ENCODE measurements at places on chromosomes 7 and 10.

DNA sequence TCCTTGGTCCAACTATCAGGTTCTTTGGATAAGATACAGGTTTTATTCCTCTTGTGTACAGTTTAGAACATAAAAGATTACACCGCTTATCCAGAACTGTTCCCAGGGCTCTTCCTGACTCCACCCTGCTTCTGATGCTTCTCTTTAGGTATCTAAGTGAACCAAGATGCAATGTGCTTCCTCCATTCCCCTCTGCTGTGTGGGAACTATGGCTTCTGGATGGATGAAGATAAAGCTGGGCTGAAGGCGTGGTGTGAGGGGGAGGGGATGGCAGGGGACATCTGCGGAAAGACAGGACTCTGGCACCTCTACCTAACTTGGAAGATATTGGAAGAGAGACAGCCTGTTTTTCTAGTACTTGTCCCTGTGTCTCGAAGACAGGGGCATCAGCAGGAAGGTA lies 209.9 kb upstream of the TBX20 start:
- no peak for DNase-seq

DNA sequence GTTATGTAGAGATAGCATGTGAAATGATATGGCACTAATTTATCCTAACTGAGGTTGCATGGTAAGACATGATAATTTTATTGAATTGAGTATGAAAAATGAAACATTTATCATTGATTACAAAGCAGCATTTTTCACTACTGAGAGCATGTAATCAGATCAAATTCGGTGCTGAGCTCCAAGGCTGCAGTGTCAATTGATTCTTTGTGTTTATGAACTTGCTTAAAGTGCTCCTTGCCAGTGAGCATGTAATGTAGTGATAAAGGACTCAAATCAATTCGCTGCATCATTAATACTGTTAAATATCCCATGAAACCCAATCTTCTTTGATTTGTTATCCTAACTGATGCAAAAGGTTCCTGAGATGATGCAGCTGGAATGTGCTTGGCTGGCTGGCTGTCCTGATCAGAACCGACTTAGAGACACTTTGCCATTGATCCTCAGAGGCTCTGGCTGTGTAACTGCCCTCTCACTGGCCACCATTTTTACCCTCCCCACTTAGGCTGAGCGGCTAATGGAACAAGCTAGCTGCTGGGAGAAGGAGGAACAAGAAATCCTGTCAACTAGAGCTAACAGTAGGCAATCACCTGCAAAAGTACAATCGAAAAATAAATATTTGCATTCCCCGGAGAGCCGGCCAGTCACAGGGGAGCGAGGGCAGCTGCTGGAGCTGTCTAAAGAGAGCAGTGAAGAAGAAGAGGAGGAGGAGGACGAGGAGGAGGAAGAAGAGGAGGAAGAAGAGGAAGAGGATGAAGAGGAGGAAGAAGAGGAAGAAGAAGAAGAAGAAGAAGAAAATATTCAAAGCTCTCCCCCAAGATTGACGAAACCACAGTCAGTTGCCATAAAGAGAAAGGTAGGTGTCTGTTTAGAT lies 89.8 kb upstream of the SAMD8 start:
- DNase-seq = no peak

DNA sequence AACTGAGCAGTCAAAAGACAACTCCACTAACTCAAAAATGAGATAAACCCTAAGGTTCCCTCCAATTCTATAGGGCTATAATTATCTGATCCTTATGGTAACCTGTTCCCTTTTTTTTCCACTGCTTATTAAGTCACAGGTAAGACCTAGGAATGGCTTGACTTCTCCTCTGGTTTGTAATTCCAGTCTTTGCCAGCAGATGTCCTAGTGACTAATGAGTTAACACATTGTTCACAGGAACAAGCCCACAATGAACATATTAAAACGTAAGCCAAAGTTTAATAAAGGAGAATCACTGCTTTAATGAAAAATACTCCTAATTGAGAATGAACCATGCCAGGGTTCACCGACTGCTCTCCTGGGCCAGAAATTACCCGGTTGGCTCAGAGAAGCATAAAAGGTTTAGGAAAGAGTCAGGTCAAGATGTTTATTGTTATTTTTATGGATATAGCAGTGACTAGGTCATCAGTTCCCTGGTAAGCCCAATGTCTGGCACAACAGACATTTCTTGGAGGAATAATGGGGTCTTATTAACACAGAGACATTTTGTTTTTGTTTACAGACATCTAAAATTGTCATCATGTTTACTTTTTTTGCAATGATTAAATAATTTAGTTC lies 120.1 kb downstream of the ELAPOR2 start:
- no peak for DNase-seq

GRCh38 chr7:15648461-15648961 lies 38.0 kb downstream of the MEOX2 start:
- DNase-seq = no peak

GRCh38 chr7:98341106-98341505 lies 59.6 kb downstream of the BRI3 start:
- no peak for DNase-seq

DNA sequence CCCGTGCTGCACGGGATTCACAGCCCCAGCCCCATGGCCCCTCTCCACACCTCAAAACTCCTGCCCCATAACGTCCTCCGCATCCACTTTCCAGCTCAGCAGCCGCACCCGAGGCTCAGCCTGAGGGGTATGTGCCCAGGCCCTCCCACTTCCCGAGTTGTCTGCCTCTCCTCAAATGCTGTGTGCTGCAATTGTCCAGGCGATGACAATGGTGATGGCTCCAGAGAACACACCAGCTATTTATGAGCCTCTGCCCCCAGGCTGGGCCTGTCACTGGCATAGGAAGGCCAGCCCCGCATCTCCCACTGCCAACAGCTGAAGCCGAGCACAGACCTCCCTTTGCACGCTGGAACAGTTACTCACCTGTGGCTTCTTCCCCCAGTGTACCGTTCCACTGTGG lies 2.4 kb upstream of the LDB3 start:
- no peak for DNase-seq

DNA sequence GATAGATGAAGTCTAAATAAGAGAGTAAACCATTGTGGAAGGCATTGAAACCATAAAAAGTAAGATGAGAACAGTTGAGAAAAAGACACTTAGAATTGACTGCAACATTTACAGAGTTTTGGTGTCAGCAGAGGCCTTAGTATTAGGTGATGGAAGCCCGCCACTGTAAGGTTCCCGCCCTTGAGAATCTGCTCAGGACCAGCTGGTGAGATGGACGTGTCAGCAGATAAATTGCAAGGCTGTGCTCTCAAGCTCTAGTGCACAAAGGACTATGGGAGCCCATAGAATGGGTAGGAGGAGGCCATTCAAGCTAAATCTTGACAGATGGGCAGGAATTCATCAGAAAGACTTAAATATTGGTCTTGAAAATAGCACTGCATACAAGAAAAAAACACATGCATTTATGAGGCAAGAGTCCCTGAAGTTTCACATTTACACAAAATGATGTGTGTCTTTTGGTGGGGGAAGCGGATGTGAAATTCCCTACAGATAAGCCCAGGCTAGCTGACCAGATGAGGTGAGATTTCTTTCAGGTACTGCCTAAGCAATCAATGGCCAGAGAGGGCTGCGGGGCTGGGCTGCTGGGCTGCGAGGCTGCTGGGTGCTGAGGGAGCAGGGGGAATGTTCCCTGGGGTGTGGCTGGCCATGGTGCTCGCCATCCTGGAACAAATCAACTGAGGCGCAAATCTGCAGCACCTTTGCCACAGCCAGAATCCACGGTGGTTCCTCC lies 42.5 kb downstream of the SYPL1 start:
- no peak for DNase-seq

- no peak for DNase-seq
Observed at GRCh38 chr10:124743191-124744101, 732 bp downstream of the FAM53B start.

- DNase-seq = no peak
Observed at GRCh38 chr7:27551803-27552400, 110.8 kb downstream of the HIBADH start.

DNA sequence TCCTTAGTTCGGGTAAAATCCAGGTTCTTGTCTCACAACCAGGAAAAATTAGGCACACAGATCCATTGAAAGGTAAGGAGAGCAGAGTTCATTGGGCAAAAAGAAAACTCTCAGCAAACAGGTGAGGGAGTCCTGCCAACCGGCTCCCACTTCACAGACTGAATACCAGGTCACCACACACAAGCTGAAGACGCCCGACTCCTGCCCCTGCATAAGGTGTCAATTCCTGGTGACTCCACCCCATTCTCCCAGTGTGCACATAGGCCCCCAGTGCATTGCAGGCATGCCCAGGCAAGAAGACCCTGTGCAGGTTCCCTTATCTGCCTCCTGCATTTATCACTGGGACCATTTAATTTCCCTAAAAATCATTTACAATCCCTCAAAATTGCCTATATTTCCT lies 354.6 kb downstream of the LRRTM3 start:
- DNase-seq = no peak

Measured in stimulated activated CD8-positive, alpha-beta memory T cell treated with anti-CD3 and anti-CD28 coated beads, Interleukin-7, amount 100 ng/mL, for 48 hours (primary cell).